ENCODE measurements at places on chromosomes 3 and 15.

- no peak for DNase-seq
These were observed 11.0 kb downstream of the SPTBN5 start for GRCh38 chr15:41882689-41883483.

DNA sequence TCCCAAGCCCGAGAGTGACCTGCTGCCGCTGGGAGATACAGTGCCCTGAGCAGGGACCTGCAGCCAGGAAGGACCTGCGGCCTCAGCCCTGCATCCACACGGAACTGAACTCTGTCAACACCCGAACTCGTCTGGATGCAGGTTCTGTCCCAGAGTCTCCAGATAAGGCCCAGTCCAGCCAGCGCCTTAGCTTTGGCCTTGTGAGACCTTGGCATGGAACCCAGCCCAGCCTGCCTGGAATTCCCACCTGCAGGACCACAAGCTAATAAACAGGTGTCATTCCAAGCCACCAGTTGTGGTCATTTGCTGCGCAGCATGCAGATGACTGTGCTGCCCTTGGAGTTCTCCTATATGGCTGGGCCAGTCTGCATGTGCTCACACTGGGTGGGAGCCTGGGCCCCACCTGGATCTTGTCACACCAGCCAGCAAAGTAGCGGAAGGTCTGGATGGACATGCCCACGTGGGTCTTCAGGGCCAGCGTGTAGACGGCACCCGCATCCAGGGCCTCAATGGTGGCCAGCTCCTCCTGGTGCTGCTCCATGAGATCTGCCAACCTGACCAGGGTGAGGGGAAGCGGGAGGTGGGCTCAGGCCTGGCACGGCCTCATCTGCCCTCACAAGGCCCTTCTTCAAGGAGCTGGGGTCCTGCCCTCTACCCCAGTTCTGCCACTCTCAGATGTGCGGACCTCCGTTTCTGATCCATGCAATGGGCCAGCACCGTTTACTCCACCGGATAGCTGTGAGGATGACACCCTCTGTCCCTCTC lies 47.2 kb upstream of the SLC41A3 start:
- DNase-seq, result no peak

DNA sequence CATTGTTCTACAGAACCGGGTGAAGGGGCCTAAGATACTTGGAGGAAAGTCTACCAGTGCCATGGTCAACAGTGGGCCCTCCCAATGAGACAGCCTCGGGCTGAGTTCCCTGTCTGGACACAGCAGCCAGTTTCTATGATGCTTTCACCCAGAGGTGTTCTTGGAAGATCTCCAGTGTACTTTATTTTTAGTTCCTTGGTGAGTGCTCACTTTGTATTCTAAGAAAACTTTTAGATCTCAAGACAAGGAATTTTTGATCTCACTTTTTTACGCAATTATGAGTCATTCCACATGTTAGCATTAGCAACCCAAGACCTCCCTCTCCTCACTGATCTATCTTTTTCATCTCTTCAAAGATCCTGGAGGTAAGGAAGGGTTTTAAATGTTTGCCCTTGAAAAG lies 287.7 kb downstream of the RORA start:
- DNase-seq, result no peak

DNA sequence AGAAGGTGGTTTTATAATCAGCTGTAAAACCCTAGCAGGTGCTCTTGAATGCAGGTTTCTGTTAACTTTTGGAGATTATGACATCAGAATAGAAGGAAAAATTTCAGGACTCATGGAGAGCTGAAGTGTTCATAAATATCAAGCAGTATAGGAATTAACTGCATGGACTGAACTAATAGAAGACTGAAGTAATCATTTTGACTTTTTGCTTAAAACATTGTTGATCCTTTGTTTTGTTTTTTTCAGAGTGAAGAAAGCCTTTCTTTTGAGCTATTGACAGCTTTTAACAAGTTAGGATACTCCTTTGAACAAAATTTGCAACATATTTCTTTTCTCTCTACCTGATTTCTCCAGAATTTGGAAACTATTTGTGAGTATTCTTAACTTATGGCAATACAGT lies 70.6 kb upstream of the DAZL start:
- DNase-seq, result no peak

DNA sequence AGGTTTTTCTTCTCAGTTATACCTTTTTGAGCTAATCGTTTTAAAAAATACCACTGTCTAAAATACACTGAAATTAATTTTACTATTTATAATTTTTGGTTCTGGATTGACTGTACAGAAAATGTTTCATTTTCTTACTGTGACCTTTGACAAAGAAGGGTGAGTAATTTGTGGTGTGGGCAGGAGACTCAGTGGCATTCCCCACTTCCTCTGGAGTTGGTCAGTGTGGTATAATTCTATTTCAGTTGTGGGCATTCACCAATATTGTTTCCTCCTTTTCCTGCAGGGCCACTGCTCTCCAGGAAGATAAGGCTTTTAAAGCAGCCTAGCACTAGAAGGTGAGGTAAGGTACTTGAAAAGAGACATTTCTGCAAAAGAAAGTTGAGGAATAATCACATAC lies 6.5 kb downstream of the DAG1 start:
- no peak for DNase-seq

- no peak for DNase-seq
These were observed 6.6 kb upstream of the ADGRG7 start for GRCh38 chr3:100602506-100603444.

DNA sequence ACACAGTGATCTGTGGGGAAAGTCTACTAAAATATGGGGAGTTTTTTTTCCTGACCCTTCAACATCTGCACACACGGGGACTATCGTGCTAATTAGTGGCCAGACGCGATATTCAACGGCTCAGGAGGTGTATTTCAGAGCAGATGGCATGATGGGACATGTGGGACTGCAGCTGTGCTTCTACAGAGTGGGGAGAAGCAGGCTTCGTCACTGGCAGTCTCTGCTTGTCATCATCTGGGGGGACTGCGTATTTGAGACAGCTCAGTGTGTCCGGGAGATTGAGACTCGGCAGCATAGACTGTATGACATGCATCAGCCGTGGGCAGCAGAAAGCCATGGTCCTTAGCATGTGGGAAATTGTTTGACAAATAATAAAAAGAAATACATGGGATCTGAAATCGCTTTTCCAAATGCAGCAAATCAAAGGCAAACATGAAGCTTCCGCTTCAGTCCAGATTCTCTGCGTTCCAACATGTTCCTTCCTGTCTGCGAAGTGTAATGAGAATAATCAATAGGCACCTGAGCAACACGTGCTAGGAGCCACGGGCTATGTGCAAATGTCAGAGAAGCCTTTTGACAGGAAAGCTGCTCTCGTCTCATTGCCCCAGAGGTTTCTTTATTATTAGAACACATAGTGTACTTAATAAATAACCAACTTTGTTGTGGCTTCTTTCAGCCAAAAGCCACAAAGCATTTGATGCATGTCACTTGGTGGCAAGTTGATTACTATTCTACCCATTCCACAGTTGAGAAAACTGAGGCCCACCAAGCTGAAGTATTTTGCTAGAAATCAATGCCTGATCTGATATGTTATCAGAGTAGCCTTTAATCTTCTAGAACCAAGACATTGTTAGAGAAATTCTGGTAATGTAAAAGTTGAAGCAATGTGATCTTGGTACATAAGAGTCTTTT lies 276.3 kb downstream of the RYR3 start:
- DNase-seq, result no peak

- DNase-seq, result no peak
These were observed 348.0 kb upstream of the DPPA4 start for GRCh38 chr3:109685084-109686079.

DNA sequence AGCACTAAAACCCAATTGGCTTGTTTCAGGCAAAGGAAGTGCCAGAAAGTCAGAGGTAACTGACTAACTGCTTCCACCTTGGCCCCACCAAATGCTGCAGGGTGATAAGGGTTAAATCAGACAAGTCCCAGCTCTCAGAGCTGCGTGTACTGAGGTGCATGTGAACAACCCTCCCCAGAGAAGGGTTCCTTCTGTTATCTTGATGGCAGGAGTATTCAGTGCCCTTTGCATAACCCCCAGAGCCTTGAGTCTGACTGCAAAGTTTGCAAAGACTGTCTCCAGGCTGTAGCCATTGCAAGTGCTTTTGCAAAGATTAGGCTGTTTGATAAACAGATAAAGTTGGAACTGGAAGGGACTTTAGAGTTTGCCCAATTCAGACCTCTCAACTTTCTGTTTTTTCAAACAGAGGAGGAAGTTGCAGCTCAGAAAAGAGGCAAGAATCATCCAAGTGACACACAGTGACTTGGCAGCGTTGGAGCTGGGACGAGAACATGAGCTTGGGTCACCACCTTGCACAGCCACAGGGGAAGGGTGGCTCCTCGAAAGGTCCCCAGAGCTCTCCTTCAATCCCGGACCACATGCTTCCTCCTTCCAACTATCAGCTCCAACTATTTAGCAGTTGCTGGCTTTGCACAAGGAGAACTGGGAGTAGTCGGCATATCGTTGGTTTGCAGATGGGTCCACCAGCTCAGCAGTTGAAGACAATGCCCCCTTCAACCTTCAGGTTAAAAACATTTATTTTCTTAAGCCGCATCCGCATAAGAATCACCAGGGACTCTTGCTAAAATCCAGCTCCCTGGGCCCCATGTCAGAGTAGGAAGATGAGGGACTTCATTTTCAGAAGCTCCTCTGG lies 224.8 kb upstream of the HES1 start:
- no peak for DNase-seq

DNA sequence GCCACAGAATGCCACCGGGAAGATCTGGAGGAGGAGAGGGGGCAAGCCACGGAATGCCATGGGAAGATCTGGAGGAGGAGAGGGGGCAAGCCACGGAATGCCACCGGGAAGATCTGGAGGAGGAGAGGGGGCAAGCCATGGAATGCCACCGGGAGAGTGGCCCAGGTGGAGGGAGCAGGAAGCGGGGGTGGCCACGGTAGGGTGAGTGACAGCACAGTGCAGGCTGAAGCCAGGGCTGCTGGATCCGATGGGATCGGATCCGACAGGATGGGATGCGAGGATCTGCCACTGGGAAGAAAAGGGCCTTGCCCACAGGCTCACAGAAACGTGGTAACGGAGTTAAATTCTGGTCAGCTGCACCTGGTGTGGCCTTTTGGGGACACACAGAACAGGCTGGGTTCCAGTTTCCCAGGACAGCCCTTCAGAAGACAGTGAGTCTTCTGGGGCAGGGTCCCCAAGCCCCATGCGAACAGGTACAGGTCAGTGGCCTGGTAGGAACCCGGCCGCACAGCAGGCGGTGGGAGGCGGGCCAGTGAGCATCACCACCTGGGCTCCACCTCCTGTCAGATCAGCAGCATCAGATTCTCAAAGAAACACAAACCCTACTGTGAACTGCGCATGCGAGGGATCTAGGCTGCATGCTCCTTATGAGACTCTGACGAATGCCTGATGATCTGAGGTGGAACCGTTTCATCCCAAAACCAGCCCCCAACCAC lies 58.8 kb downstream of the XXYLT1 start:
- no peak for DNase-seq

DNA sequence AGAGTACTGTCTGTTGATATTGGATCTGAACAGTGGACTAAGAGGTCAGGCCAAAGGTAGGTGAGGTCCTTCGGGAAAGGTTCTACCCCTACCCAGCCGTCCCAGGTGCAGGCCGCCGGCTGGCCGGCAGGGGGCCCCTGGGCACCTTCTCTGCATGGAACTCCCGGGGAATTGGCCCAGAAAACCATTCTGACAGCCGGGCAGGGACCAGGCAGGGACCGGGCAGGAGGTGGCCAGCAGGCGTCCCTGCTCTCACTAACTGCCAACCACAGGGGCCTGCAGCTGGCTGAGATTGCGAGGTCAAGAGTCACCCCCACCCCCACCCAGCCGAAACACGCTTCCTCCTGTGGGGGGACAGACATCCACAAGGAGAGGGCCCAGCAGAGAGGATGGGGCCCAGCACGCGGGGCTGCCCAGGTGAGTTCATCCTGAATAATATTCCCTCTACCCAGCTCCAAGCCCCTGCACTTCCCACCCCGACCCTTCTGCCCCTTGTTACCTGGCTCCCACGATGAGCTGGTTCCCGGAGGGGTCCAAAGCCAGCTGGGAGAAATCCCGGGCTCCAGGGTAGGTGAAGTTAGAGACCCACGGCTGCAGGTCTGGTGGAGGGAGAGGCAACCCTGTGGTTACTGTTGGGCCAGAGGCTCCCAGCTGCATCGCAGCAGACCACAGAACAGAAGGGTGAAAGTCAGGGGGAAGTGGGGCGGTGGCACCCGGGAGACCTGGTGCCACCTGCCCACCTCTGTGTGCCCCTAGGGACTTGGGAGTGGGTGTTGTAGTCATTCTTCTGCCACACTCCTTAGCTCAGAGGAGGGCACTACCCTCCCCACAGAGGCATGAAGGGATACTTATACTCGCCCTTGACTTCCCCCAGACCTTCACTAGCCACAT lies 84.4 kb downstream of the SEMA5B start:
- DNase-seq, result peak; percentile 6

- DNase-seq, result no peak
These were observed 1115.0 kb downstream of the IGSF11 start for GRCh38 chr3:117919621-117920020.

GRCh38 chr3:63830526-63830925 lies 11.4 kb downstream of the C3orf49 start:
- no peak for DNase-seq

GRCh38 chr3:186955898-186956696 lies 25.8 kb downstream of the ST6GAL1 start:
- no peak for DNase-seq

GRCh38 chr3:162096874-162097273 lies 600.3 kb downstream of the OTOL1 start:
- no peak for DNase-seq

DNA sequence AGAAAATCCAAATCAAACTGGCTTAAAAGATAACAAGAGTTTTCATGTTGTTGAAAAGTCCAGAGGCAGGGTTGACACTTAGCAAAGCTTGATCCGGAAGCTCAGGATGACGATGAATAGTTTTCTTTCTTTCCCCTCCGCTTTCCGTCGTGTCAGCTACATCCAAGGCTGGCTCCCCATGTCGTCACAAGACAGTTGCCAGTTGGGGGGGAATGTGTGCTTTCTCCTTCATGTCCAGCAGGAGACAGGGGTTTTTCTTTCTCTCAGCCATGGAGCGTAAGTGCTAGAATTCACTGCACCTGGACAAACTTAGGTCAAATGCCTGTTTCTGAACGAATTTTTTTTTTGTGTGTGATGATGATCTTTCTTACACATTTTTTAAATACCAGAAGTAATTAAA lies 273.8 kb upstream of the RGMA start:
- DNase-seq, result no peak

- DNase-seq, result no peak
These were observed 58.9 kb upstream of the FURIN start for GRCh38 chr15:90809536-90809935.

- DNase-seq, result no peak
These were observed 18.1 kb downstream of the LNP1 start for GRCh38 chr3:100419406-100419805.

DNA sequence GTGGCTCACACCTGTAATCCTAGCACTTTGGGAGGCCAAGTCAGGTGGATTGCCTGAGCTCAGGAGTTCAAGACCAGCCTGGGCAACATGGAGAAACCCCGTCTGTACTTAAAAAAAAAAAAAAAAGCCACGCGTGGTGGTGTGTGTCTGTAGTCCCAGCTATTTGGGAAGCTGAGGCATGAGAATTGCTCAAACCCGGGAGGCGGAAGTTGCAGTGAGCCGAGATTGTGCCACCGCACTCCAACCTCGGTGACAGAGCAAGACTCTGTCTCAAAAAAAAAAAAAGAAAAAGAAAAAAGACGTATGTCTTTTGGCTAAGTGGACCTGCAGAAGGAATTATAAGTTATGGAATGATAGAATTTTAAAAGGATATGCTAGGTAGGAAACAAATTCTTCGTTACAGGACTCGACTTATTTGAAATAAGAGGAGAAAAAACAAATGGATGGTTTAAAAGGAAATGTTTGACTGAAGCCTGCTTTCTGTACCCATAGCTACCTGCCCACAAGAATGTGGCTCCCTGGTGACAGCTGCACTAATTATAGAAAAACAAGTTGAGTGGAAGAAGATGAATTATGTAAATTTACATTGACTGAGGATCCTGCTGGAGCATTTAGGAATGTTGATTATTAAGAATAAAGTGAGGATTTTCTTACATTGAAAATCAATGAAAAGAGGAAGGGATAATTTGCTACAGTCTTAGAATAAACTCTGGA lies 36.0 kb upstream of the SKIL start:
- no peak for DNase-seq
